H1 (cell line): ENCODE measurements at places on chromosomes 1 and 21. TPM values are rescaled to one million over a fixed set of nuclear protein-coding genes. Genes with fewer than 3 reads are reported as not detected.

The TMEM81 gene
- total RNA-seq: 5.8 and 5.9 TPM in 2 replicates

The TMEM79 gene
- total RNA-seq: 1.7 and 2.1 TPM in 2 replicates

The CCDC17 gene
- 1.9 and 2.0 TPM in 2 replicates for total RNA-seq

The KCND3 gene
- 0.48 and 0.61 TPM in 2 replicates for total RNA-seq

The AKR7A3 gene
- total RNA-seq: 0.65 TPM in 2 replicates

The CCDC185 gene
- total RNA-seq: not detected in 2 replicates

The SIK1 gene
- total RNA-seq: 5.5 and 6.7 TPM in 2 replicates

The MYOG gene
- total RNA-seq: not detected in 2 replicates

The SLAMF8 gene
- not detected in 2 replicates for total RNA-seq

The SPRR4 gene
- total RNA-seq: not detected in 2 replicates

DNA sequence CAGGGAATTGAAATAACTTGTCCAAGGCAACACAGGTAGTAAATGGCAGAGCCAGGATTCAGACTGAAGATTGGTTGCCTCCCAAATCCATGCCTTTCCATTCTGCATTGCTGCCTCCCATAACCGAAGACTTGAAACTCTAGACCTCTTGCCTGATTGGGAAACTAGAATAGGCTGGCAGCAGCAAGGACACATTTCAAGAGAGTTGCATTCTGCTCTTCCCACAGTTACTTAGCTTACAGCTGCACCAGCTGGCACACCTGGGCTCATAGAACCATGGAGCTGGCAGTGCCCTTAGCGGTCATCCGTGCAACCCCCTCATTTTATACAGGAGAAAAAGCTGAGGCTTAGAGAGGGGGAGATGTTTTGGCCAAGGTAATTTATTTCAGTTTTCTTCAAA lies 8.0 kb downstream of the TRNAU1AP start:
- H3K4me1 ChIP-seq: no peaks in the 10 kb centered on the region
- no peaks in the 10 kb centered on the region for H3K27me3 ChIP-seq
- no peak overlapping the region for H3K4me3 ChIP-seq
- no peak for DNase-seq
- H3K27ac ChIP-seq: no peak overlapping the region

GRCh38 chr1:54011316-54012007 lies 6.5 kb downstream of the LDLRAD1 start:
- H3K27me3 ChIP-seq: no peaks in the 10 kb centered on the region
- H3K4me3 ChIP-seq: no peak overlapping the region
- H3K36me3 ChIP-seq: no peaks in the 10 kb centered on the region
- H3K27ac ChIP-seq: no peak overlapping the region

GRCh38 chr1:153364766-153365666 lies 7.4 kb downstream of the S100A9 start:
- no peak for DNase-seq
- no peaks in the 10 kb centered on the region for H3K36me3 ChIP-seq
- H3K4me1 ChIP-seq: no peaks in the 10 kb centered on the region

DNA sequence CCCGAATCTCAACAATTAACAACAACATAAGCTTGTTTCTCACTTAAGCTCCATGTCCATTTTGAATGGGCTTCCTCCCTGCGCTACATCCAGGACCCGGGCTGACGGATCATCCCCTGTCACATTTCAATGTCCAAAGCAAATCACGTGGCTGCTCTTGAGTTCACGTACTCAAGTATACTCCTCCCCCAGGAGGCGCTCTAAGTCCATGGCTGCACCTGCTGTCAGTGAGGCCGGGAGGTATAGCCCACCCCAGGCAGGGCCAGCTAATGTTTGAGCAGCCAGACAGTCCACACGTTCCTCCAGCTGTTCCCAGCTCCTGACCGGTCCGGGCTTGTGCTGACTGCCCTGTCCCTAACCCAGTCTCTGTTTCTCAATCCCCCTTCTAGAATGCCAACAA lies 220.8 kb downstream of the SLC35F3 start:
- no peaks in the 10 kb centered on the region for H3K36me3 ChIP-seq
- no peak overlapping the region for H3K27ac ChIP-seq
- no peak overlapping the region for H3K4me3 ChIP-seq
- H3K27me3 ChIP-seq: no peaks in the 10 kb centered on the region

DNA sequence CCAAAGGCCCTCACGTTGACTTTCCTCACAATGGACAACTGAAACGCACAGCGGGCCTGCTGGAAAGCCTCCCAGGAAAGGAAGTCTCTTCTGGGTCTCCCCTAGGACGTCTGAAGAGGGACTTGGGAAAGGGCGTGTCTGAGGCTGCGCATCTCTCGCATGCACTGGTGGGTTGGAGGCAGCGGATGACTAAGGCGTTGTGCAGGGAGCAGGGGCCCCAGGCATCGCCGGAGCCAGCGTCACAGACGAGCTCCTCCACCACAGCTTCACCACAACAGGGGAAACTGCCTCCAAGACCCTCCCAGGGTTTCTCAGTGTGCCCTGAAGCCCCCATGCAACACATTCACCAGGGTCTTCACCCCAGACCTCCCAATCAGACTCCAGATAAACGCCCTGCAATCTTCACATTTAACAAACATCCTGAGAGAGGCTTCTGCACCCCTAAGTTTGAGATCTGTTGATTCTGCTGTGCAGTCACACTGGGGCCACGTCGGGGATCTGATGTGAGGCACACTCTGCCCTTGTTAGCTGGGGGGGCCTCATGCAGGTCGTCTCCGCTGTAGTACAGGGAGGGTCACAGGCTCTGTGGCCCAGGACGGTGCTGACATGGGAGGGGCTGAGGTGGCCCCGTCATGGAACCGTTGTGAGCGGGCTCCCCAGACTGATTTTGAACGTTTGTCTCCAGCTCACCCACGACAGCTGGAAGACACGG lies 7.0 kb upstream of the TFF1 start:
- no peak for DNase-seq
- H3K4me3 ChIP-seq: no peak overlapping the region
- no peak overlapping the region for H3K27ac ChIP-seq

GRCh38 chr1:161021165-161021969 lies 415 bp upstream of the F11R start:
- no peaks in the 10 kb centered on the region for H3K27me3 ChIP-seq
- peak; percentile 93 for DNase-seq
- H3K36me3 ChIP-seq: no peaks in the 10 kb centered on the region
- peak overlapping the region; percentile 74; the same call in 1 of the 2 replicates for H3K27ac ChIP-seq
- peak overlapping the region; percentile 94 for H3K4me3 ChIP-seq

- no peaks in the 10 kb centered on the region for H3K27me3 ChIP-seq
- H3K36me3 ChIP-seq: no peaks in the 10 kb centered on the region
- no peak overlapping the region for H3K4me3 ChIP-seq
- H3K4me1 ChIP-seq: peaks cover 3% of the 10 kb centered on the region; the same call in 1 of the 2 replicates
Observed at GRCh38 chr1:220817907-220818306, 31.2 kb downstream of the MTARC1 start.

DNA sequence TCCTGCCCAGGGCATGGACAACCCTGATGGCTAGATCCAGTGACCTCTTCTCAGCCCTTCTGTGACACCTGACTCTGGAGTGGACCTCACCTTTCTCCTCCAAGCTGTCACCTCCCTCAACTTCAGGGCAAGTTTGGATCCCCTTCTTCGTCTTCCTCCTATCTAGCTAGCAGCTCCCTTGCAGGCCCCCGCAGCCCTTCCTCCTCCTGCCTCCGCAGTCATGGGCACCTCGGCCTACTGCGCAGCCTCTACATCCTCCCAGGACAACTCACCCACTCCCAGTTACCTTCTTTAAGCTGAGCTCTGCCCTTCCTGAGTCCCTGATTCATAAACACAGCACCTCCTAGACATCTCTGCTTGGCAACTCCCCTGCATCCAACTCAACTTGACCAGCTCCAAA lies 61.3 kb upstream of the ID3 start:
- no peak overlapping the region for H3K4me3 ChIP-seq
- H3K27ac ChIP-seq: no peak overlapping the region
- peaks cover 9% of the 10 kb centered on the region; the same call in 1 of the 2 replicates for H3K27me3 ChIP-seq
- H3K36me3 ChIP-seq: no peaks in the 10 kb centered on the region
- DNase-seq: no peak

- no peaks in the 10 kb centered on the region for H3K27me3 ChIP-seq
- no peaks in the 10 kb centered on the region for H3K36me3 ChIP-seq
- no peak overlapping the region for H3K27ac ChIP-seq
- no peak overlapping the region for H3K4me3 ChIP-seq
Observed at GRCh38 chr1:207312604-207312920, 8.9 kb upstream of the CD55 start.

GRCh38 chr1:2633936-2634491 lies 1.2 kb upstream of the MMEL1 start:
- DNase-seq: no peak
- H3K27me3 ChIP-seq: peaks cover 28% of the 10 kb centered on the region
- peaks cover 28% of the 10 kb centered on the region for H3K4me1 ChIP-seq
- no peak overlapping the region for H3K4me3 ChIP-seq

DNA sequence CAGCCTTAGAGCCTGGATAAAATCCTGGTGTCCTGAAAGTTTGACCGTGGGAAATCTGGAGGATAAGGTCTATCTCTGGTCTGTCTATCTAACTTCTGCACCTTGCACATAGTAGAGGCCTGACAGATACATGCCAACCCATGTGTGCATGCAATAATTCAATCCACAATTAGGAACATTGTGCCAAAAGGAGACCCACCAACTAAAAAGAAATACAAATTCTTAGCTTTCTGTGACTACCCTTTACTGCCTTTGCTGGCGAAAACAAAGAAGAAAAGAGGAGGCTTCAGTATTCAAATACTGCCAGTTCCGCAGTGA lies 381 bp upstream of the KLHL20 start:
- H3K36me3 ChIP-seq: no peaks in the 10 kb centered on the region
- no peaks in the 10 kb centered on the region for H3K27me3 ChIP-seq
- DNase-seq: no peak
- H3K4me1 ChIP-seq: no peaks in the 10 kb centered on the region
- H3K27ac ChIP-seq: no peak overlapping the region

DNA sequence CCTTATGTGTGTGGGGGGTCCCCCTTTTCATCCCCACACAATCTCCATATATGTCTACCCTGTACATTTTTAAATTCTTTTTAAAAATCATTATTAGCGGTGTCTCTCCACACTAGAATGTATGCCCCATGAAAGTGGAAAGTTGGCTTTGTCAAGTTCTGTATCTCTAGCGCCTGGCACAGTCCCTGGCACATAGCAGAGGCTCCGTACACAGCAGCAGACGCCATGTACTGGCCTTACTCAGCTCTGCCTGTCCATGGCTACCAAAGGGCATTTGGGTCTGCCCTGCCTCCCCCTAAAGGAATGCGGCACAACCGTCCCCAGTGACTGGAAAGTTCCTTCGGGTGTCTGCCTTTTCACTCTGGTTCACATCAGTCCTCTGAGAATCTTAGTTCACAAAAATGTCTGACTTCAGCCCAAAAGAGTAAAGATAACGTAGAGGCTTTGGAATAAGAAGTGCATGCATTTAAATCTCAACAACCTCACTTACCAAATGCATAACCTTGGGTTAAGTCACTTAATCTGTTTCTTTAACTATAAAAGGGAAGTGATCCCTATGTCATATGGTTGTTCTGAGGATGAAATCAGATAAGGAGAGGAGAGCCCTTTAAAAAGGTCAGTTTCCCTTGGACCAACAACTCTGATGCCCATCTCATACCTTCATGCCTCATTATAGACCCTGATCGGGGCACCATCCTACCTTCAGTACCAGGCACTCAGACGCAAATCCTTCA lies 61.1 kb downstream of the CD46 start:
- H3K36me3 ChIP-seq: no peaks in the 10 kb centered on the region
- H3K27me3 ChIP-seq: no peaks in the 10 kb centered on the region
- DNase-seq: no peak

DNA sequence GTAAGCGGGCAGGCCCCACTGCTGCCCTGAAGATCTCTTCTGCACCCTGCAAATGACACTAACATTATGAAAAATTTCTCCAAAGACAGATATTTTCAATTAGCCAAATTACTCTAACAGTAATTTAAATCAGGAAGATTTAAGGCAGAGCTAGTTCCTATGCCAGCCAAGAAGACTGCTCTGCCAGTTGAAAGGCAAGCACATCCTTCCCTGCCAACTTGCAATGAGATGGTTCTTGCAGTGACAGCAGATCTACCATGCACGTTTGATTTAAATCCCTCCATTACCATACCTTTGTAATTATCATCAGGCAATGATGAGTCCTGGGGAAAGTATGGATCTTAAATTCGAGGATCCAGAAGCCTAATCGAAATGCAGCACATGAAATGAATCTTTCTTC lies 76.5 kb downstream of the SAMSN1 start:
- H3K27me3 ChIP-seq: no peaks in the 10 kb centered on the region
- no peak for DNase-seq
- H3K36me3 ChIP-seq: no peaks in the 10 kb centered on the region
- H3K4me3 ChIP-seq: no peak overlapping the region

- H3K27me3 ChIP-seq: no peaks in the 10 kb centered on the region
- no peak for DNase-seq
- no peak overlapping the region for H3K27ac ChIP-seq
- no peaks in the 10 kb centered on the region for H3K36me3 ChIP-seq
- no peaks in the 10 kb centered on the region for H3K4me1 ChIP-seq
Observed at GRCh38 chr1:23466423-23466989, 17.5 kb downstream of the ASAP3 start.

GRCh38 chr1:112841825-112842224 lies 114.2 kb downstream of the SLC16A1 start:
- peaks cover 7% of the 10 kb centered on the region for H3K4me1 ChIP-seq
- no peak overlapping the region for H3K4me3 ChIP-seq
- no peak overlapping the region for H3K27ac ChIP-seq
- DNase-seq: no peak
- H3K36me3 ChIP-seq: no peaks in the 10 kb centered on the region

DNA sequence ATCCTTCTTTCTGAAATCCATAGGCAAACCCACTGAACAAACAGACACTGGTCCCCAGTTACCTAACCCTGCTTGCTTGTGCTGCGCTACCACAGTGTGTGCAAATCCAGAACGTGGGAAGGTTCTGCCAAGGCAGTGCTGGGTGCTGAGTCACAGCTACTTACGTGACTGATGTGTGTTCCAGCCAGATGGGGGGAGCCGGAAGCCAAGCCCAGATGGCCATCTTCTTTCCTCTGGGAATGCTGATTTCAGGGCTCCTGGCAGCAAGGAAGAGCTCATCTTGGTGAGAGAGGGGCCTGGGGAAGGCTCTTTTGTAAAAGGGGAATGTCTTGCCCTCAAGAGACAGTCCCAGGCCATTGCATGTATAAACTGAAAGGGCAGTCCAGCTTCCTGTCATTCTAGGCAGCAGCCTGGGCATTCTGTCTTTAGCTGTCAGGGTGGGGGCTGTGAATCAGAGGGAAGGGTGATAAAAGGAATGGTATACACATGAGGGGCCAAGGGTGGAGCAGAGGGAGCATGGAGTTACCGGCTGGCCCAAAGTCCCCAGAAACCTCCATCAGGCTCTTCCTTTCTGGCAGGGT lies 54.1 kb downstream of the CD46 start:
- no peaks in the 10 kb centered on the region; the same call in 1 of the 2 replicates for H3K27me3 ChIP-seq
- DNase-seq: no peak
- H3K36me3 ChIP-seq: no peaks in the 10 kb centered on the region
- no peak overlapping the region for H3K4me3 ChIP-seq
